ENCODE measurements at places on chromosomes 2 and 18.
A peak's percentile ranks its signal among the peaks of the same experiment; 100 is the strongest.

GRCh38 chr18:61502472-61502871 is 169.2 kb downstream of the CDH20 start:
- DNase-seq, result no peak

DNA sequence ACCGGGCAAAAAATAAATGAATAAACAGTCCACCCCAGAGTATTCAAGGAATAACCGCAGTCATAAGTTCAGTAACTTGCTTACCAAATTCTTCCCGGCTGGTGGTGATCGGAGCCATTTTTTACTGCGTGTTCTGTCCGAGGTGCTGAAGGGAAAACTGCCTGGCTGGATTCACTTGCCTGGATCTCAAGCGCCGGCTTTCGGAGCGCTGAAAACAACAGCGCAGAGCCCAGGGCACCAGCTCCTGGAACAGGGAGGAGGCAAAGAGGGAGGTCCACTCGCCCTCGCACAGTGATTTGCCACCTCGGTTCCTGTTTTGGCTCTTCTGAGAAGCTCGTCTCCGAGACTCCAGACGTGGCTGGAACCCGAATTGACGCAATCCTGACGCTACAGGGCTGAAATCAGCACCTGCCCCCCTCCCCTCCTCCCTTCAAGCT is at the start of gene SYT4:
TSS of gene SYT4 (minus strand) at position 327 of the 437 bp plus-strand sequence. CDS start at position 118, 209 bp downstream.
- DNase-seq, result no peak

DNA sequence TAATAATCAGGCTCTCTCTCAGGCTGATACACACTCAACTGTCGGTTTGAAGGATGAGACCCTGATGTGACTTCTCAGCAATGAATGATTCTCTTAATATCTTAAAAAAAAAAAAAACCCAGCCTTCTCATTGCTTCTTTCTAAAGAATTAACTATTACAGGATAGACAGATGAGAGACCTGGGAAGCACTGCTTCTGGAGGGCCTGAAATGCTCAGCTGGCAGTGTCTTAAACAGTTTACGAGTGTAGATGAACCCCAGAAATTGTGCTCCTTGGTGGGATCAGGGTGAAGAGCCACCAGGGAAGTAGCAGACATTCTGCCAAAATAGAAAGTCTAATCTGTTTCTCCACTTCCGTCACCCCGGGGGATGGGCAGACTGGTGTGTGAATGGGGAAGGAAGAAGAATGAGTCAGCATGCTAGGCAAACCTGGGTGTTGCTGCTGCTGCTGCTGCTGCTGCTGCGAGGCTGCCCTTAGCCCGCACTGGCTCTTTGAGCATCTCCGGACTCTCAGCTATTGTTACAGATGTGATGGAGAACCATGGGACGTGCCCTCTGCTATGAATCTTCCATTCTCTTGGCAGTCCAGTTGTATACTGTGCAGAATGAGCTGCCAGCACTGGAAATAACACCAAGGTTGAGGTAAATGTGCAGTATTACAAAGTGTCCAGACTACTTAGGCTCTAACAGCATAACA is 158.4 kb downstream of the SETBP1 start:
- peak; percentile 29 for DNase-seq

GRCh38 chr2:158795195-158795924 is at the start of gene DAPL1:
TSS of gene DAPL1 (plus strand) at chr2:158795317. CDS start at chr2:158795373, 56 bp downstream.
- no peak for DNase-seq

GRCh38 chr2:328761-329160 is 40.9 kb upstream of the ALKAL2 start:
- DNase-seq, result no peak

DNA sequence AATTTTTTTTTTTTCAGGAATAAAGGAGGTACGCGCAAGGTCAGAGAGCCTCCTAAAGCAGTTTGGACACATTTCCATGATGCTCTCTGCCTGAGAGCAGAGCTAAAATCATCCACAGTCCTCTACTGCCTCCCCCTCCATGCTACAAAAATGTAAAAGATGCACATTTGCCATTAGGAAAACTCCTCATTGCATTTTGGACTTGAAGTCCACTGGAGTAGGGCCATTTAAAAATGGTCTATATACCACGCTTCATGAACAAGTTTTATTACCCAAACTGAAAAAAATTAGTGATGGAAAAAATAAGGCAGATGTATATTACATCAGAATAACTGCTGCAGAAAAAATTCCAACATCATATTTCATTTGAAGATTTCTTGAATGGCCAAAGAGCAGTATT is 256.0 kb downstream of the AFF3 start:
- no peak for DNase-seq

- DNase-seq, result no peak
Measured at GRCh38 chr2:226581661-226582060, 218.0 kb downstream of the IRS1 start.

DNA sequence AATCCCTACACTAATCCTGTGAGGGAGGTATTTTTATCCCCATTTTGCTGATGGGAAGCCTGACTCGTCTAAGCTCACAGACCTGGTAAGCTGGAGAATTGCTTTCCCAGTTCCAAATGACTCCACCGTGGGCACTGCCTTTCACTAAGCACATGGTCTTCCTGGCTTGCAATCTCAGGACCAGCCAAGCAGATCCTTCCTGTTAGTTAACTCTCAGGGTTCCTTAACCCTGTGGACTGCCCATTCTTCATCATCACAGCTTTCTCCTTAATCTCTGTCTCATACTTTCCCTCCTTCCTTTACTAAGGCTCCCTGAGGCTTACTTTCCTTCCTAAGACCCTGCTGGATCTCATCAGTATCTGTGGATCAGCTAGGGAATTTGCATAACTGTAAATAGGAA is 122.2 kb upstream of the ZEB2 start:
- no peak for DNase-seq

- DNase-seq, result no peak
Measured at GRCh38 chr2:239121600-239122012, 273.7 kb downstream of the TWIST2 start.

DNA sequence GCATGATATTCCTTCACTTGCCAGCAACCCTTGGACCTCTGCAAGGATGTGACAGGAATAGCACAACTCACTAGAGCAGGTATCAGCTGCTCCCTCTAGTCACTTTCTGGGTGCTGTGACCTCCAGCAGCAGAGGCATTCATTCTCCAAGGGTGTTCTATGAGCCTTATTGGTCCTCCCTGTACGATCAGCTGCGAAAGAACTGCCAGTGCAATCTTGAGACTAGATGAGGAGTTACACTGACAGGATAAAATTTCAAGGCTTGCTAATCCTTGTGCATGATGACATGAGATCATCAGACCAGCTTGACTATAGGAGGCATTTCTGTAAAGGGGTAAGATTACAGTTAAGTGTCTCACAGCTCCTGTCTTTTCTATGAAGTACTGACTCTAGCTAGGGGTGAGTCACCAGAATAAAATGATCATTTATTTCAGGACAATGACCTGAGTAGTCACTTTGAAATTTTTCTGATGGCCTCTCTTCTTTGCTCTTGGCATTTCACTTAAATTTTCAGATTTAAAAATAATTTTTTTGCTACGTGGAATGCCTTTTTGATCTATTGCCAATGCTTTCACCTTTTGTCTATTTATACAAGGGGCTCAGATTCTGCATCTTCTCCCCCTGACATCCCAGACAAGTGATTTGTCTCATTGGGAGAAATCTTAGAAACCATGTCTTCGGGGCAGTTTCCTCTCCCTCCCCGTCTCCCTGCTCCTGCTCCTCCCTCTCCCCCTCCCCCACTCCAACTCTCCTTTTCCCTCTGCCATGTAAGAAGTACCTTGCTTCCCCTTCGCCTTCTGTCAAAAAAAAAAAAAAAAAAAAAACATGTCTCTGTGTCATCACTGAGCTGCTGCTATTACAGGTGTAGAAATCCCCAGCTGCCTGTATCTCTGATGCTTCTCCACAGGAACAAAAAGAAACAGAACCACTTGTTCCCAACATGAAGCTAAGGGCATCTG is 49.2 kb upstream of the FRZB start:
- DNase-seq, result no peak

- DNase-seq, result no peak
Measured at GRCh38 chr2:210798180-210798579, 241.8 kb downstream of the CPS1 start.

GRCh38 chr2:128282246-128282975 is 36.3 kb downstream of the HS6ST1 start:
- DNase-seq, result no peak

DNA sequence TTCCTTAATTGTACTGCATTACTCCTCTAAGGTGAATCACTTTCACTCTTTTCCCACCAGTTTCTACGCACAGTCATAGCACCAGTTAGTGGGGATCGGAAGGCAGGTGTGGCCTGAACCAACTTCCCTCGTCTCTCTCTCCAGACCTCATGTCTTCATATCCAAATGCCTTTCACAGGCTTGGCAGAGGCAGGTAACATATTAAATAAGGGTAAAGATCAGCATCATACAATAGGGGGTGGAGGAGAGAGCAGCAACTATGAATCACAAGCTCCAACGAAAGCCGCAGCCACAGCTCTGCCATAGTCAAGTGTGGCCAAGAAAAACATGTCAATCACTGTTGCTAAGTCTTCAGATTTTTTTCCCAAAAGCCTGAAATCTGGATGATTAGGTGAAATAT is 40.3 kb downstream of the AP1S3 start:
- DNase-seq, result no peak

GRCh38 chr18:51712821-51713220 is 515.3 kb upstream of the MEX3C start:
- DNase-seq, result no peak

- no peak for DNase-seq
Measured at GRCh38 chr18:2312440-2312839, 258.9 kb downstream of the METTL4 start.

- no peak for DNase-seq
Measured at GRCh38 chr2:8576525-8577167, 105.2 kb upstream of the ID2 start.

DNA sequence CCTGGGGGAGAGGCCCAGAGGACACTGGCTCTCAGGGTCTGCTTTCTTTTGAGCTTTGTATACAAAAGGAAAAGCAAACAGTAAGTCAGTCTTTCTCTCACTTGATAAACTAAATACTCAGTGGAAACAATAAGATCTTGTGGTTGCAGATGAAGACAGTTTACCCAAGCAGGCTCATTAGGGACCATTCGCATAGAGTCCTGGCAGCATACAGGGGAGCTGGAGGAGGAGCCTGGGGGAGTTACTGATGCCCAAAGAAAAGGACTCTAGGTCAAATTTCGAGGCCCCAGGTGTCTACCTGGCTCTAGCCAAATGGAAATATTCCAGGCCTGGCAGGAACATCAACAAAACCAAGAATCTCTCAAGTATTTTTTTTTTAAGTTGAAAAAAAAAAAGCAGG is 225.3 kb downstream of the CNTNAP5 start:
- no peak for DNase-seq

GRCh38 chr2:101794141-101794540 is 96.6 kb downstream of the MAP4K4 start:
- no peak for DNase-seq

DNA sequence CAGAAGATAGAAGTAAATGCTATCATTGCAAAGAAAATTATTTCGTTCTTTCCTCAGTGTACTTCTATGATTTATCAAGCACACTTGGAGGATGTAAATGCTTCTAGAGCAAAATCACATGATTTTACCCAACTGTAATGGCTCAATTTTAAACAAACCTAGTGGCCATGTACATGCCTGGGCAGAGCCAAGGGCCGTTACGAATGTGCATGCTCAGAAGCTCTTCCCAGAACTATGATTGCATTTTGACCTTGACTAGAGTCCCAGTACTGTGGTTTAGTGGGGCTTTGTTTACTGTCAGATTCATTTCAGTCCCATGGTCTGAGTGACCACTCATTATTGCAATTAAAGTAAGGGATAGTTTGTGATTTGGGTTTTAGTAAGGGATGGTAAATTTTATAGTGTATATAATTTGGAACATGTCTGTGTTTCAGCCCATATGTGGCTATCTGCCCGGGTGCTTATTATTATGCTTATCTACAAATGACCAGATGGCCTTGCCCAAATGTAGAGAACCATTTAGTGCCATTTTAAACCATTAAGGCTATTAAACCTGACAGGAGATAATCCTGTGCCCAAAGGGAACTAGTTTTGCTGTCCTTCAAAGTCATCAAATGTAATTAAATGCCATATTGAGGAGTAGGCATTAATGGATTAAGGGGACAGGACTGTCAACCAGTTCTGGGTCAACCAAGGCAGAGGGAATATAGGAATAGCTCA is 239.1 kb downstream of the ICOS start:
- no peak for DNase-seq

DNA sequence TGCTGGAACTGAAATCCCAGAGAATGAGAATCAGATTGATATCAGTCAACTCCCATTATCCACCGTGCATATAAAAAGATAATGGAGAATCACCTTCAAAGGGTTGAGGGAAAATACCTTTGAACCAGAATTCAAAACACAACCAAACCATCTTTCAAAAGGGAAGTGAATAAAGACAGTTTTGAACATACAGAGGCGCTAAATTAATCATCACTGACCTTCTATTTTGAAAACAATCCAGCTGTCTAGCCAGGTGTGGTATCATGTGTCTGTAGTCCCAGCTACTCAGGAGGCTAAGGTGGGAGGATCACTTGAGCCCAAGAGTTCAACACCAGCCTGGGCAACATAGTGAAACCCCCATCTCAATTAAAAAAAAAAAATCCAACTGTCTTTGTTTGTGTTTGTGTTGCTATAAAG is 63.6 kb downstream of the TRABD2A start:
- DNase-seq, result no peak

DNA sequence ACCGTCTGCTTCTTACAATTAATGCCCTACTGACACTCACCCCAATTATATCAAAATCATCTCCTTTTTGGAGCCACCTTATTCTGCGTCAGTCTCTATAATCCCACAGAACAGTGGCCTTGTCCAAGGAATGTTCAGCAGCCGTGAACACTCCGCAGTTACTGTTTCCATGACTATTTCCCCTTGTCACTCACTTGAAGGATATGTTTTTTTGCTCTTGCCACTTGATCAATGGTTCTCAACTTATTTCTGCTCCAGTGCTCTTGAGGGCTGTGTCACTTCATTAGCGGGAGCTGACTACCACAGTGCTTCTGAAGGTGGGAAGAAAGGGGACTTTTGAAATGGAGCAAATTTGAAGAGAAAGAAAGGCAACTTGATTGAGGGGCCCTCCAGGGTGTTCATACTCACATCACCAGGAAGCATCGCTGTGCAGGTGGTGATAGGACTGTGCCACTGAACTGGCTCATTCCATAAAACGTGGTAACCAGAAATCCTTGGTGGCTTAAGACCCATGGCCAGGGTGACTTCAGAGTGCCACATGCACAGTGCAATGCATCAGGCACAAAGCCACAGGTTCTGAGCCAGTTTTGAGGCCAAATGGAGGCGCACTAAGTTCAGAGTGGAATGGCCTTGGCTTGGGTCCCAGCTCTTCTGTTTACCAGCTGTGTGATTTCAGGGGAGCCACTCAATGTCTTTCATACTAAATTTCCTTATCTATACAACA is 320.6 kb upstream of the RAB12 start:
- no peak for DNase-seq
